ENCODE measurements at places on chromosomes 5 and 9.

DNA sequence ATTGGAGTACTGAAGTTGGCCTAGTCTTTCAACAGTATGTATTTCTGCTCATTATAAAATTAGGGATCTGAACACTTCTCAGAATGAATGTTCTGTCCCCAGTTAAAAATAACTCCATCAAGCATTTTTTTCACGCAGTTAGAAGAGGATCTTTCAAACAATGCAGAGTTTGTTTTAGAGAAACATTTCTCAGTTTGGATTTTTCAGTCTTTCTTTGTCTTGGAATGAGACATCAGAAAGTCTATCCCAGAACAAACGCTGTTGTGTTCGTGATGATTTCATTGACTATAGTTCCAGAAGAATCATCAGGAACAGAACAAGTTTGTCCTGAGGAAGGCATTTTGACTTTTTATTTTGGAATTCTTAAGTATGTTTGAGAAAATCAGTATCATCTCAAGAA lies 218.7 kb downstream of the ARRDC3 start:
- DNase-seq = no peak

GRCh38 chr5:145750199-145750598 lies 84.9 kb downstream of the PRELID2 start:
- DNase-seq = no peak

DNA sequence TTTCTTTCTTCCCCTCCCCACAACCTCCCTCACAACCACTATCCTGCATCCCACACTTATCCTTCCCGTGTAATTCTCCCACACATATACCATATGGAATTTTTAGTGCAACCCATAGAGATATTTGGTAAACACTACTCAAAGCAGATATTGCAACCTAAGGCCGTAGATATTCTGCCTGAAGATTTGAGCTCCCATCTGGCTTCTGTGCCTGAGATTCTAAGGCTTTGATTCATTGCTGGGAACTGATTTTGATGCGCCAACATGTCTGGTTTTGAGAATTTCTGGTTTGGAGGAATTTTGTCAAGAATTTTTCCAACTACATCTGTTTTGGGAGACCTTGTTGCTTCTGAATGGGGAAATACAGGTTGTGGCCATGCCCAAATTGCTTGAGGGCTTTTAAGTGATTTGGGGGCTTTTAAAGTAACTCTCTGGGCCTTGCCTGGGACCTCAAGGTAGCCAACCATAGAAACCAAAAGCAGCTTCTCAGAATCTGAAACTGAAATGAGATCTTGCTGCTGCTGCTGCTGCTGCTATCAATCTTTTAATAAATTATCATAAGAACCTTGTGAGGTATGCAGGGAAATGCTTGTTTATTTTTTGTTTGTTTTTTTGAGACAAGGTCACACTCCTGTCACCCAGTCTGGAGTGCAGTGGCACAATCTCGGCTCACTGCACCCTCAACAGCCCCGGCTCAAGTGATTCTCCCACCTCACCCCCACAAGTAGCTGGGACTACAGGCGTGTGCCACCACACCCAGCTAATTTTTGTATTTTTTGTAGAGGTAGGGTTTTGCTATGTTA lies 36.2 kb downstream of the PLAC8L1 start:
- DNase-seq = no peak

GRCh38 chr5:141664733-141665461 lies 13.7 kb upstream of the FCHSD1 start:
- DNase-seq = peak; percentile 22

DNA sequence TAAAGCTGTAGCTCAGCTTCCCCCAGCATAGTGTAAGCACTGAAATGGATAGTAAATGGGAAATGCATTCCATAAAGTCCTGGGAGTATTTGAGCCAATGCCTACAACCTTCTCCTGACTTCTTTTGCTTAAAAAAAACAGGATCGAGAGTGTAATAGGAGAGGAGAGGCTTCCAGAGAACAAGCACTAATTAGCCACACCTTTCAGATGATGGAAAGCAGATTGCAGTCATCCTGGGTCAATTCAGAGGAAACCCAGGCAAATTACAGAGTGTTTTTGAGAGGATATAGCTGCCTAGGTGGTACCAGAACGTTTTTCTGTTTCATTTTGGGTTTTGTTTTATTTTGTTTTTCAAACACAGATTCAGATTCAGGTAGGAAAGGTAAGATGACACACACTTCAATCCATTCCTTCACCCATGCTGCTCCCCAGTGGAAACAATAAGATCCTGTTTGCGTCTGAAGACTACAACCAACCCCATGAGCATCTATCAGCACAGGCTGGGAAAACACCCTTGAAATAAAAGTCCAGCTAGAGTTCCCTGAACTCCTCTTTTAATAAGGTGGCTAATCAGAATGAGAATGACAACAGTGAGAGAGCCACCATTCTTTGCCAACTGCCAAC lies 95.6 kb downstream of the RFK start:
- no peak for DNase-seq

- DNase-seq = no peak
Measured at GRCh38 chr5:126056851-126057622, 366.2 kb upstream of the GRAMD2B start.

Measured in NCI-H1048 (cell line).